ENCODE measurements at places on chromosomes 13 and 19.

- DNase-seq: no peak
Measured at GRCh38 chr13:46668931-46669525, 116.1 kb downstream of the LRCH1 start.

GRCh38 chr19:45676851-45677263 is 8.8 kb downstream of the GIPR start:
- peak; percentile 80 for DNase-seq

GRCh38 chr19:6059988-6060599 is 50.2 kb downstream of the RFX2 start:
- DNase-seq: no peak

GRCh38 chr19:36421749-36422481 is 3.5 kb upstream of the ZFP82 start:
- DNase-seq: peak; percentile 68

DNA sequence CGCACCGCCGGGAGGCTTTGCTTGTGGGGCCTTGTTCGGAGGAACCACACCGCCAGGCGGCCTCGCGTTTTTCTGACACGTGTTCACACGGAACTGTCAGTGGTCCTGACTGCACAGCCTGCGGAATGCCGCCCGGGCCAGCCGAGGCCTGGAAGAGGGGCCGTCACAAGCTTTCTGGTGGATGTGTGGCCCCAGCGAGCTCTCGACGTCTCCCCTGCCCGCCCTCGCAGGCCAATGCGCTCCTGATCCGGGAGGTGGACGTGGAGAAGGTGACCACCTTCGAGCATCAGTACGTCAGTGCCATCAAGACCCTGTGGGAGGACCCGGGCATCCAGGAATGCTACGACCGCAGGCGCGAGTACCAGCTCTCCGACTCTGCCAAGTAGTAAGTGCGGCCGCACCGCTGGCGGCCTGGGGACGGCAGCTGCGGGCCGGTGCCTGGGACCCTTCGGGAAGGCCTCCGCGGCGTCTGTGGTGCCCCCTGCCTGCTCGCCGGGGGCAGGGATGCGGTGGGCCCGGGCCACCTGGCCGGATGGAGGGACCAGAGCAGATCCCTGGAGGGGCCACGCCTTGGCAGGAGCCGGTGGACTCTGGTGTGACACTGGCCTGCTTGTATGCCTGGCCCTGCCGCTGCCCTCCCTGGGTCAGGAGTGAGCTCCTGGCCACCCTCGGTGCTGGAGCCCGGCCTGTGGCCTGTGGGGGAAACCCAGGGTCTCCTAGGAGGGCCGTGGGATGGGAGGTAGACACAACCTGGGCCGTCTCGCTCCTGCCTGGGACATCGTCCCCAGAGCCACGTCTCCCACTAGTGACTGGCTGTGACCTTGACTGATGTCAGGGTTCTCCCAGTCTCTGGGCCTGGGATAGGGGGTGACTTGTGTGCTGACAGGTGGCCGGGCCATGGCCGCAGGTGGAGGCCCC is 19.2 kb downstream of the GNA11 start:
- DNase-seq: no peak
